Fibroblast of lung (primary cell): ENCODE measurements at places on chromosomes 6 and 20.

- DNase-seq: no peak
Observed at GRCh38 chr6:82487895-82488294, 124.3 kb downstream of the TPBG start.

DNA sequence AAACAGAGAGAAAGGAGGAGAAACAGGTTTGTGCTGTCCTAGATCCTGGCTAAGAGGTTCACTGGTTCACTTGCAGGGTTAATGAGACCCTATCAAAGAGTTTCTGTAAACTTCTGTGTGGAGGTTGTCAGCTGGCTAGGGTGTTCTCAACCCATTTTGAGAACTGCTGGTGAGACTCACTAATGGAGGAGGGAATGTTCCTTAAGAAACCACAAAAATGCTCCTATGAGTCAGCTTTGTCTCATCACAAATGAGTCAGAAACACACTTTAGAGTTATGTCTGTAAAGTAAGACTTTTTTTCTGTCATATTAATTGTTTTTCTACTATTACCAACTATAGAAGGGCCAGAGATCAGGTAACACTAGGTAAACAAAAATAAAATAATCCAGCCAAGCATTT lies 884.4 kb downstream of the PHF3 start:
- peak; percentile 95 for DNase-seq

DNA sequence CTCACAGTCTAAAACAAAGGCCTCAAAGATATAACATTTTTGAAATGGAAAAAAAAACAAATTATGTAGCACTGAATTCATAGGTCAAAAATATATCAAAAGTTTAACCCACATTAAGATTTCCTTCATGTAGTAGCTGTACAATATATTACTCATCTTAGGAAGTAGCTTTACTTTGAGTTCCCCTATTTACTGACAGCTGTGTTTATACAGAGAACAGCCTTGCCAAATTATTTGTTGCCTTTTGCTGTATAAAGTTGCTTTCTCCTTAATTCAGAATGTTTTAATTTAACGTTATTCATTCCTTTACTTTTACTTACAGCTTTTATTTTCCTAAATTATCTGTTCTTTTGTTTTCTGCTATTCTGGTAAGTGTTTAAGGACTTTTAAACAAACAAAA lies 181.0 kb downstream of the COL12A1 start:
- DNase-seq: peak; percentile 77

- DNase-seq: peak; percentile 39
Observed at GRCh38 chr6:41901882-41902519, 6.8 kb upstream of the USP49 start.

- DNase-seq: no peak
Observed at GRCh38 chr6:50850223-50851048, 31.8 kb downstream of the TFAP2B start.
